Common myeloid progenitor, CD34-positive (primary cell): ENCODE measurements at places on chromosomes 5 and 9.

DNA sequence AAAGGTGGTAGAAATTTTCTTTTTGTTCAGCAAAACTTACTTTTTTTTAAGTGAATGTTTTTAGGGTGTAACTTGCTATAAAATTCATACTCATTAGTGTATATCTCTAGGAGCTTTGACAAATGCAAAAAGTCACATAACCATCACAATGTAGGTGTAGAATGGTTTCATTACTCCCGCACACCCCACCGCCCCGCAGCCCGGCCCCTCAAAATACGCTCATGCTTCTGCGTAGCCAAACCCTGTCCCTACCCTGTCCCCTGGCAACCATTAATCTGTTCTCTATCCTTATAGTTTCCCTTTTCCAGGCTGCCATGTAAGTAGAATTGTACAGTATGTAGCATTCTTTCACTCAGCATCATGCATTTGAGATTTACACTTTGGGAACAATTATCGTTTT, 9.2 kb upstream of the PRLR start:
- no peak overlapping the region for H3K27ac ChIP-seq
- no peak for DNase-seq
- H3K4me3 ChIP-seq = no peak overlapping the region
- no peaks in the 10 kb centered on the region for H3K27me3 ChIP-seq
- no peaks in the 10 kb centered on the region for H3K4me1 ChIP-seq

DNA sequence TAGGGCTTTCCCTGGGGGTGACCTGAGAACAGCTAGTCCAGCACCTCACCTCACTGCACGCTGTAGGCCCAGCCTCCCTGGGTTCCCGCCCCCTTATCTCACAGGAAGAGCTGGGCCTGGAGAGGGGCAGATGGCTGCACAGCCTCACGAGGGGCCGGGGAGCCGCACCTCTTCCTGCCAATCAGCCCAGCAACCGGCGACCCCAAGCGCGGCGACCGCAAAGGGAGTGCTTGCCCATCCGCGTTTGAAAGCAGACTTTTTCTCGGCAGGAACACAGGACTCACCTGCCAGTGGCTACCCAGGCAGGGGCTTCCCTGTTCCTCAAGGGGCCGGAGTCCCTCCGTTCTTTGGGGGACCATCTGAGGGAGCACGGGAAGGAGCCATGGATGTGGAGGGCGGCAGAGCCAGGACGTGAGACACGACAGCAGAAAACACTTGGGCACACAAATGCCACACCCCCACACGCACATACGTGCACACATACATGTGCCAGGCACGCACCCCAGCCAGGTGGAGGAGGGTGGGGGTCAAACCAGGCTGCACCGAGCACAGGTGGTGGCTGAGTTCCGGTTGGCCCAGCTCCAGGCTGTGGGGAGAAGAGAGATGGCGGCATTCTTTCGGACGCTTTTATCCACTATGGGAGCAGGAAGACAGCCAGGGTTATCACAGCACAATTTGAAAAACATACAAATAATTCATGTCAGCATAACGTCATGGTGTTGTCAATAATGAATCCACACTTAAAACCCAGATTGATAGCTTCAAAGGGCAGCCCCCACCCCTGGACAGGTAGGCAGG, 11.3 kb downstream of the TMEM250 start:
- no peaks in the 10 kb centered on the region for H3K36me3 ChIP-seq
- peak overlapping the region; percentile 1 for H3K27ac ChIP-seq
- peaks cover 73% of the 10 kb centered on the region for H3K4me1 ChIP-seq
- peak; percentile 95 for DNase-seq

- DNase-seq = no peak
- H3K36me3 ChIP-seq = no peaks in the 10 kb centered on the region
- no peaks in the 10 kb centered on the region for H3K27me3 ChIP-seq
- no peaks in the 10 kb centered on the region for H3K4me1 ChIP-seq
- H3K4me3 ChIP-seq = no peak overlapping the region
- H3K27ac ChIP-seq = no peak overlapping the region
Observed at GRCh38 chr9:98302938-98303632, 47.6 kb upstream of the TBC1D2 start.

GRCh38 chr5:151132963-151133362, 24.6 kb downstream of the ANXA6 start:
- H3K4me3 ChIP-seq = no peak overlapping the region
- H3K27ac ChIP-seq = no peak overlapping the region
- no peaks in the 10 kb centered on the region for H3K27me3 ChIP-seq
- H3K36me3 ChIP-seq = peaks cover 69% of the 10 kb centered on the region
- H3K4me1 ChIP-seq = peaks cover 2% of the 10 kb centered on the region

DNA sequence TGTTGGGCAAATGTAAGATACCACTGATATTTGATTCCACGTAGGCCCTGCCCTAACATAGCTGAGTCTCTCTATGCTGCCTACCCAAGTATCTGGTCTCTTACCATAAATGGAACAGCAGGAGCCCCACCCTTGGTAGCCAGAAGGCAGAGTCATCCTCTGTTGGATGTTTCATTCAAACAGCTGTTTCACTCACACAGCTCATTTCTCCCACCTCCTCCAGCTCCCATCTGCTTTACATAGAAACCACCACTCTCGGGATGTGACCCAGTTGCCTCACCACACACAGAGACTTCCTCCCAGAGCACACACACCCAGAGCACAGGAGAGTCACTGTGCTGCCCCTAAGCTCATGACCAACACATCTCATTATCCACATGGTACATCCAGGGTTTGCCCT, 165.3 kb downstream of the TMEM167A start:
- H3K27me3 ChIP-seq = no peaks in the 10 kb centered on the region
- H3K36me3 ChIP-seq = no peaks in the 10 kb centered on the region
- DNase-seq = no peak
- H3K27ac ChIP-seq = no peak overlapping the region
- H3K4me3 ChIP-seq = no peak overlapping the region

- DNase-seq = no peak
- no peaks in the 10 kb centered on the region for H3K27me3 ChIP-seq
- H3K27ac ChIP-seq = no peak overlapping the region
- H3K4me1 ChIP-seq = no peaks in the 10 kb centered on the region
Observed at GRCh38 chr9:95102001-95102433, 215.5 kb downstream of the FANCC start.

DNA sequence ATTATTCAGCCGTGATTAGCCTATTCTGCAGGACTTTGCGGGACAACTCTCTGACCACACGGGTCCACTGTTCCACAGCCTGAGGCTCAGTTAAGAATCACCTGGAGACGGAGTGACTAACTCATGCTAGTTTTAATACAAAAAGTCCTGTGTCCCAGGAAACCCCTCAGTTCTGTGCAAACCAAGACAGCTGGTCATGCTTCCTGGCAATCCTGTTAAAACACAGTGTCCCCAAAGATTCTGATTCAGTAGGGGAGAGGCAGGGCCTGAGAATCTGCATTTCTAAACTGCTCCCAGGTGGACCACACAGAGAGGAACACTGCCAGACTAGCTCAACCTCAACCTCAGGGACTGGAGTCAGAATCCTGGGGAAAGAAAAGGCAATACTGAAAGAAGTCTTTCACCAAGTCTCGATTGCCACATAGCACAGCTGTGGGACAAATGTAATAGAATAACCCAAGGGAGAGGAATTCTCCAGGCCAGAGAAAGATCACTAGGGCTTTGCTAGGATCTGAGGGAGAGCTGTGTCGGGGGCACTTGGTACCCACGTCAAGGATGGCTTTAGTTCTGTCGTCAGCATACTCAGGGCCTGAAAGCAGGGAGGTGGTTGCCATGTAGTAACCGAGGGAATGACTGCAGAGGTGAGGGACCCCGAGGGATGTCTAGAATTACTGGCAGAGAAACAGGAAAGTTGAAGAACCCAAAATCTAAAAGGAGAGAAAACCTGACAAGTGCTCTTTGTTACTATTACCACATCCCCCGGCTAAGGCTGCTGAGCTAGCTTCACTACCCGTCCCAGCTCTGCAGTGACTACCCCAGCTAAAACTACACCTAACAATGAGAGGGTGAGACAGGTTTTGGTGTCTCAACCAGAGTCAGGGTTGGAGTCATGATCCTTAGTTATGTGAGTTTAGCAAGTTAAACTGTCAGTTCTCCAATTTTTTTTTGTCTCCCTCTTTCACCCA, 8.6 kb downstream of the SUSD1 start:
- DNase-seq = peak; percentile 25
- no peak overlapping the region for H3K27ac ChIP-seq
- no peaks in the 10 kb centered on the region for H3K27me3 ChIP-seq
- H3K4me3 ChIP-seq = no peak overlapping the region
- no peaks in the 10 kb centered on the region for H3K36me3 ChIP-seq
- peaks cover 8% of the 10 kb centered on the region for H3K4me1 ChIP-seq

- DNase-seq = no peak
- H3K27ac ChIP-seq = no peak overlapping the region
- H3K4me1 ChIP-seq = no peaks in the 10 kb centered on the region
- no peaks in the 10 kb centered on the region for H3K27me3 ChIP-seq
- H3K4me3 ChIP-seq = no peak overlapping the region
Observed at GRCh38 chr9:84478996-84479395, 138.4 kb upstream of the SLC28A3 start.

- H3K36me3 ChIP-seq = no peaks in the 10 kb centered on the region
- H3K4me1 ChIP-seq = no peaks in the 10 kb centered on the region
- H3K27me3 ChIP-seq = no peaks in the 10 kb centered on the region
- H3K27ac ChIP-seq = no peak overlapping the region
Observed at GRCh38 chr9:125990793-125991220, 243.6 kb downstream of the PBX3 start.

DNA sequence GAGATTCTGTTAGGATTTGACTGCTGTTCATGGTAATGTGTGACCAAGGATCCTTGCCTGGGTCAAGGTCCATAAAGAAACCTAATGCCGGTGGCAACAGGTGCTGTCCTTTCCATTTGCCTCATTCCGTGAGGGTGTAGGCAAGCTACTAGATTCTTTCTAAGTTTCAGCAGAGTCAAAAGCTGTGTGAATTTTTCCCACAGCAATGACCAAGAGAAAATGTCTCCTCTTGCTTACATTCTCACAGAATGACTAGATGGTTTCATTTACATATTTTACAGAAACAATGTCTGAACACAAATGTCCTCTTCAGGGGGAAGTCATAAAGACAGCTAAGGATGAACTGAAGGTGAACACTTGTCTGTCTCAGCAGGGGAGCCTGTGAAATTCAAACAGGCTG, 75.3 kb upstream of the SV2C start:
- peaks cover 2% of the 10 kb centered on the region for H3K27me3 ChIP-seq
- H3K4me1 ChIP-seq = no peaks in the 10 kb centered on the region
- DNase-seq = no peak

DNA sequence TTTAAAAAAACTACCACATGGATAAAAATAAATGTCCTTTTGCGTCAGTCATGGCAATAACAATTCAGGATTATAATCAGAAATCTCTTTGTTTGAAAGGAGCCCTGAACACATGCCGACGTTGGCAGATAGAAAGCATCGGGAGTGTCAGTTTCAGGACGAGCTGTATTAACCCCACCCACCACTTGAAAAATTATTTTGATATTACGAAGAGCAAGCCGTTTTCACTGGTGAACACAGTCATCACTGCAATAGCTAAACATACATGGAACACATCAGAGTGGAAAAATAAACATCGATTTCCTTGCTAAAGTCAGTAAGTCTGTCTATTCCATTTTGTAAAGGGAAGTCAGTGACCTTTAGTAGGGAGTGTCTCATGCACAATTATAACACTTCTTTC, 266.4 kb upstream of the FBXL7 start:
- DNase-seq = no peak
- no peaks in the 10 kb centered on the region for H3K27me3 ChIP-seq
- H3K36me3 ChIP-seq = no peaks in the 10 kb centered on the region
- no peak overlapping the region for H3K27ac ChIP-seq

GRCh38 chr9:33177086-33177485, 9.9 kb upstream of the B4GALT1 start:
- H3K4me1 ChIP-seq = no peaks in the 10 kb centered on the region
- H3K36me3 ChIP-seq = no peaks in the 10 kb centered on the region
- H3K27me3 ChIP-seq = no peaks in the 10 kb centered on the region
- H3K27ac ChIP-seq = no peak overlapping the region
- DNase-seq = no peak
